ENCODE measurements at places on chromosomes 6 and 20. TPM values are rescaled to one million over a fixed set of nuclear protein-coding genes. Genes with fewer than 3 reads are reported as not detected.

The DNAH8 gene
- 0.03 TPM for total RNA-seq

The PAK5 gene
- total RNA-seq: not detected

GRCh38 chr6:100160930-100161329 lies 166.9 kb upstream of the MCHR2 start:
- no peak overlapping the region for H3K27ac ChIP-seq
- H3K36me3 ChIP-seq: no peaks in the 10 kb centered on the region
- H3K4me3 ChIP-seq: no peak overlapping the region
- DNase-seq: no peak

GRCh38 chr6:139847457-139847813 lies 473.0 kb upstream of the CITED2 start:
- no peaks in the 10 kb centered on the region for H3K27me3 ChIP-seq
- H3K27ac ChIP-seq: no peak overlapping the region
- H3K4me1 ChIP-seq: no peaks in the 10 kb centered on the region
- H3K4me3 ChIP-seq: no peak overlapping the region

DNA sequence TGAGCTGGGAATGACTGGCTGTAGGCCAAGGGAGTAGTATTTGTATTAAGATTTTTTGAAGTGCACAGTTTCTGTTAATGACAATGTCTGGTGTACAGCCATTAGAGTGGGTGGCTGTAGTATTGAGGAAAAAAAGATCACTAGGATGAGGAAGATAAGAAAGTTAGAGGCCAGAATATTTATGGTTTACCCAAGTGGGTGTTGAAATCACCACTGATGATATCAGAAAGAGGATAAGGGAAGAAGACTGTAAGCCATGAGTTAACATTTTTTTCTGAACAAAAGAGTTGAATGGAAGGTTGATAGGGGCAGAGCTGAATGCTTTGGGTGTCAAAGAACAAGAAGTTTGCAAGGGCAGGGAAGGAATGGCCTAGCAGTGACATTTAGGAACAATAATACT lies 104.7 kb downstream of the PRDM13 start:
- H3K27ac ChIP-seq: no peak overlapping the region
- no peaks in the 10 kb centered on the region for H3K27me3 ChIP-seq
- H3K4me1 ChIP-seq: no peaks in the 10 kb centered on the region
- H3K4me3 ChIP-seq: no peak overlapping the region
- no peak for DNase-seq
- no peaks in the 10 kb centered on the region for H3K36me3 ChIP-seq

DNA sequence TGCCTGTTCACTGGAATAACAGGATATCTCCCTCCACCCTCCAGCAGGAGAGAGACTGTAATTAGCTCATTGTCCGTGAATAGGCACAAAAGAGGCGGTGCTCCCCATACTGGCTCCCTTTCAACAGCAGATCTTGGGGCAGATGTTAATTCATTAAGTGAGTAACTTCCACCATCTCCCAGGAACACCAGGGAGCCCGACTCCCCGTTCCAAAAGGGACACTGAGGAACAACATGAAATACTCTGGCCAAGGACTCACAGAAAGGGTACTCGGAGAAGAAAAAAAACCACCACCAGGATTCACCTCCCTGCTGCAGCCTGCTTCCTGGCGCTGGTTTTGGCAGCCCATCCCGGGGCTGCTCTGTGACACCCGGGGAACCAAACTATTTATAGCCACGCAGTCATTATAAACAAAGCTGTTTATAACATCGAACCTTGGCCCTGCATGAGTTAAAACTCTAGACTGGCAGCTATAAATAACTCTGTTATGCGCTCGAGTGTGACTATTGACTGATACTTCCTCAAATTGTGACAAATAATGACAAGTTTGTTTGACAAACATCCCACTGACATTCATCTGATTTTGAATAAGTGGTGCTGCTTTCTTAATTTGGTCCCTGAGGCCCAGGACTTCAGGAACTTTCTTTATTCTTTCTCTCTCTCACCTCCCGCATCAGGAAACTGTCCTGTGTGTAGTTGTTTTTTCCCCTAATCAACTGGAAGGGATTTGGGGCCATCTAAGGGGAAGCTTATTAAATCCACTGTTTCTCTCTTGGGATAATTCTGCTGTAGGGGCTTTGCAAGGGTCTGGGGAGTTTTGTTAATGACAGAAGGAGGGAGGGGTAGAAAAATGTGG lies 521.6 kb downstream of the CD83 start:
- no peak overlapping the region for H3K27ac ChIP-seq
- H3K27me3 ChIP-seq: no peaks in the 10 kb centered on the region

DNA sequence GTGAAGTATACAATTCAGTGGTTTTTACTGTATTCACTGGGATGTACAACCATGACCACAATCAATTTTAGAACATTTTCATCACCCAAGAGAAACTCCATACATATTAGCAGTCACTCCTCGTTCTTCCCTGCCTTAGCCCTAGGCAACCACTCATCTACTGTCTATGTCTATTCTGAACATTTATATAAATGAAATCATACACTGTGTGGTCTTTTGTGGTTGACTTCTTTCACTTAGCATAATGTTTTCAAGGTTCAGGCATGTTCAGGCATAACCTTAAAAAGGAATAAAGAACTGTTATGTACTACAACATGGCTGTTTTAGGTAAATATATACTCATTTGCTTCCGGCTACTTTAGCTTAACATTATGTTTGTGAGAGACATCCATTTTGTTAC lies 37.3 kb downstream of the BLTP3A start:
- no peak overlapping the region for H3K4me3 ChIP-seq
- no peak for DNase-seq
- H3K36me3 ChIP-seq: peaks cover 17% of the 10 kb centered on the region
- no peaks in the 10 kb centered on the region for H3K4me1 ChIP-seq

DNA sequence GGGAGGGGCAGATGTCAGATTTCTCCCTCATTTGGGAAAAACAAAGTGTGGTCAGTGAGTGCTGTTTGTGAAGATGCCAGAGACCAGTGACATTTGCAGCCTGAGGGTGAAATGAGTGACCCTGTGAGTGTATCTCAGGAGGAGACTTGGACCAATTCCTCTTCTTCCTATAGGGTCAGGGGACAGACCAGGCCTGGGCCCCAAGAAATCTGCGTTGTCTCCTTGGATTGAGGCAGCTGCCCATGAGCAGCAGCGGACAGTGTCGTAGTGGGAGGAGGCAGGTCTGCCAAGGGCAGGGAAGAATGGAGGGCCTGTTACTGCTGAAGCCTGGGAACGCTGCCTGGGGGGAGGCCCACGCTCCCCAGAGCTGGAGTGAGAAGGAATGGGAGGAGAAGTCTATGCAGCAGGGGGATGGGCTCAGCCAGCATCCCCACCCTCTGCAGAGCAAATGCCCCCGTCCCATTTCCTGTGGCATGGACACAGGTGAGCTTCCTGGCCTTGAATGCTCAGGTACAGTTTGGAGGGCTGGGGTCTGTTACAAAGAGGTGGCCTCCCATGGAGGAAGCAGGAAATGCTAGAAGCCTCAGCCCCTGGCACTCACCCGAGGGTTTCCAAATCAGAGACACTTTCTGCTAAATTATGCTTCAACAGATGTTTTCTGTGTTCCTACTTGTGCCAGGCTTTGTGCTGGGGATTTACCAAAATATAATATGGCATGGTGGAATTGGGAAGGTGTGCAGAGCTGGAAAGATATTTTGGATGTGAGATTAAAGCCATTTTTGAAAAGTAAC lies 29.8 kb downstream of the DAAM2 start:
- H3K36me3 ChIP-seq: no peaks in the 10 kb centered on the region
- H3K4me3 ChIP-seq: no peak overlapping the region
- no peak for DNase-seq
- no peaks in the 10 kb centered on the region for H3K4me1 ChIP-seq
